ENCODE measurements at places on chromosomes 6 and 20.
A peak's percentile ranks its signal among the peaks of the same experiment; 100 is the strongest.

DNA sequence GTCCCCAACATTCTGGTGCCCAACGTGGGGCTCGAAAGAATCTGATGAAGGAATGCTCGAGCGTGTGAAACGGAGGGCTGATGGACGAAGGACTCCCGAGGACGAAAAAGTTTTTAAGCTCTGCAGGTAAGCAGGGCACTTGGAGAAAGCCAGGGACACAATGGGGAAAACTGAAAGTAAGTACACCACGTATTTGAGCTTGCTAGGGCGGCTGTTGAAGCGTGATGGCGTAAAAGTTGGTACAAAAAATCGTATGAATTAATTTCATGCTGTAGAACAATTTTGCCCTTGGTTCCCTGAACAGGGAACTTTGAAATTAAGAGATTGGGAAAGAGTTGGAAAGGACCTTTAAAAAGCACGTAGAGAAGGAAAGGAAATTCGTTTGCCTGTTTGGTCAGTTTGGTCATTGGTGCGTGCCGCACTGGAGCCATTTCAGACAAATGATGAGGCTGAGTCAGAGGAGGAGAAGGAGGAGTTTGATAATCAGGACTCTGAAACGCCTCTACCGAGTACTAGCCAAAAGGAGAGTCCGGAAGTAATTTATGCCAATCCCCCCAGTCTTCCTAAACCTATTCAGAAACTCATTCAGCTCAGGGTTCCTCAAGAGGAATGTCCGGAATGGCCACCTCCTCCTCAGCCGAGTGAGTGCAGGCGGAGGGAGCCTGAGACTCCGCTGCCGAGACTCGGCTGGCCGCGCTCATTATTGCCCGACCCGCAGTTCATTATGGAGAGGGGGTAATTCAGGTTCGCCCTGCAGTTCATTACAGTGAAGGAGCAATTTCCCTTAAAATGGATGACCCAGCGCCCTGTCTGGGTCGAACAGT lies 59.2 kb upstream of the PRSS16 start:
- DNase-seq = no peak

- no peak for DNase-seq
These were observed 163.6 kb upstream of the CST7 start for GRCh38 chr20:24785141-24786110.

DNA sequence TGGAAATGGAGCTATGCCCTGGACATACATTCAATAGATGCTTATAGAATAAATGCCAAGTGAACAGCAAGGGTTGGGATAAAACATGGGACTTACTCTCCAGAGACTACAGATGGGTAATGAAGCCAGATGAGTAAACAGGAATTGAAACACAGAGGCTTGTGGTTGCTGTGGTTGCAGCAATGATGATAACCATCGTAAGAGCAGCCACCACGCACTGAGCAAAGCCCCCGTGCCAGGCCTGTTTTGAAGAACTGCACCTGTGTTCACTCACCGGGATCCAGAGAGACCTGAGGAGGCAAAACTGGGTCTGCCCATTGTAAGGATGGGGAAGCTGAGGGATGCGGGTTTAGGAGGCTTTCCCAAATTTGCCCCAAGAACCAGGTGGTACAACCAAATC lies 431.1 kb upstream of the CDH4 start:
- no peak for DNase-seq

DNA sequence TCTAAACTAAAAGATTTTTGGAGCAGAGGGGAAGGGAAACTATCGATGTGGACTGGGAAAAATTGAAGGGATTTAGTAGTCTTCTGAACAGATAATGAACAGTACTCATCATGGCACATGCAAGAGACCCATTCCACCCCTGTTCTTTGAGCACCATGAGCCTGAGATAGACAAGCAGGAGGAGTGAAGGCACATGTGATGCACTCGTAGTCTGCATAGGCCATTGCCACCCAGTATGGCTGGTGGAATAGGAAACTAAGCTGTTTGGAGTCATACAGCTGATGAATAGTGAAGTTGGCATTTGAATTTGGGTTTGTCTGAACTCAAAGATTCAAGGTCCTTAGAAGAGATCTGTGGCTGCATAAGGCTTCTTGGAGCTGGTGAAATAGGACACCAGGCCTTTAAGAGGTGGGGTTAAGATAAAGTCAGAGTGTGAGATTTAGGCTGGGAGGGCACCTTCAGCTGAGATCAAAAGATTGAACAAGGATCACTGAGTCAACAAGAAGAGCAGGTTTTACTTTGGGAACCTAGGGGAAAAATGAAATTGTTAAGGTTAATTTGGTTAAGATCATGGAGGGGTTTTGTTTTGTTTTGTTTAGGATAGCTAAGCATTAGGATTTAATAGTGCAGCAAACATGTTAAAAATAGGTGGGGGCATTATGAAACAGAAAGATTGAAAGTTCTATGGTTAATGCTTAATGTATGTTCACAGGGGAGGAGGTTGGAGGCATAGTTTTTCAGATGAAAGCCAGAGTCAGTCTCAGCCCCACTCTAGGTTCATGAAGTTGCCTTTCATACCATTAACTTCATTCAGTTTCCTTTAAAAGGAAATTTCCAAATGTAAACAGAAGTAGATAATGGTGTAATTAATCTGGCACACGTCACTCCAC lies 148.8 kb downstream of the ARID1B start:
- no peak for DNase-seq

- DNase-seq = no peak
These were observed 16.7 kb downstream of the KAT14 start for GRCh38 chr20:18154342-18154741.

GRCh38 chr6:93962566-93962965 lies 543.2 kb upstream of the EPHA7 start:
- no peak for DNase-seq

GRCh38 chr20:9087531-9088217 lies 18.8 kb downstream of the PLCB4 start:
- DNase-seq = no peak

DNA sequence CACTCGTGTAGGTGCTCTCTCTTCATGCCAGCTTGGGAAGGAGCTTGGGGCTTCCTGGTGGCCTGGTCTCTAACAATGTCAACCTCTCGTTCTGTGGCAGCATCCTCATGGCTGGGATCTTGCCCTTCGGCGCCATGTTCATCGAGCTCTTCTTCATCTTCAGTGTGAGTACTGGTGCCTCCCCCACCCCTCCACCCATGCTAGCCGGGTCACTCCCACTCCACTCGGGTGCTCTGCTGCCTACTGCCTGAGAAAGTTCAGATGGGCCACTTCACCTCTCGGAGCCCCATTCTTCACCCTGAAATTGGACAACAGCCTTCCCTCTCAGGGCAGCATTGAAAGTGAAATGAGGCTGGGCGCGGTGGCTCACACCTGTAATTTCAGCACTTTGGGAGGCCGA lies 48.8 kb downstream of the TM9SF4 start:
- DNase-seq = no peak

- no peak for DNase-seq
These were observed 45.3 kb upstream of the SMIM8 start for GRCh38 chr6:87277123-87277522.

- DNase-seq = no peak
These were observed 739 bp downstream of the B3GAT2 start for GRCh38 chr6:70956191-70956450.

GRCh38 chr6:27059621-27060425 lies 187.7 kb upstream of the PRSS16 start:
- DNase-seq = peak; percentile 77

DNA sequence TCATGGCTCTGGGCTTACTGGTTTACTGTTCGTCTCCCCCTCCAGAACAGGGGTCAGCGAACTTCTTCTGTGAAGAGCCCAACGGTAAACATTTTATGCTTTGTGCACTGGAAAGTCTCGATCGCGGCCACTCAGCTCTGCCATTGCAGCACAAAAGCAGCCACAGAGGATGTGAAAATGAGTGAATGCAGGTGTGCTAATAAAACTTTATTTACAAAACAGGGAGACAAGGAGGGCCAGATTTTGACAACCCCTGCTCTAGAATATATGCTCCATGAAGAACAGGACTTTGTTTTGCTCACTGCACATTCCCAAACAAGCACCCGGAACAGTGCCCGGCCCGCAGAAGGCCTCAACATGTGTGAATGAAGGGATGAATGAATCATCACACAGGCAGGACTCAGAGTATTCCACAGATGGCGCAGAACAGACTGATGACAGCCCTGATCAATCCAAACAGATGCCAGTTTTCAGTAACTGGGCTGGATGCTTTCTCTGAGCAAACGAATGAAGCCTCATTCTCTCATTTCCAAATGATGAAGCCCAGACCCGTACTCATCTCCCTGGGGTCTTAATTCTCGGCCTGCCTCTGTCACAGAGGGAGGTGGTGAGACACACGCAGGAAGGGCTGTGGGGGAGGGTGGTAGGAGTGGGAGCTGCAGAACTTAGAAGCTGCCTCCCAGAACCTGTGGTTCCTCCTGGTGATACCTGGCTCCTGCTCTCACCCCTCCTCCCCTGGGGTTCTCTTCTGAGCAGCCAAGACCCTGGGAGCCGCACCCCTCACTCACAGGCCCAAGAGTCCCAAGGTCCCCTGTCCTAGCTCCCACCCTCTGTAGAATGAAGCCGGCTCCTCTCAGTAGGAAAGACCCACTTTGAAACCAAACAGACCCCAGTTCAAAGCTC lies 196.4 kb downstream of the PREX1 start:
- no peak for DNase-seq

- no peak for DNase-seq
These were observed 576.6 kb upstream of the FLRT3 start for GRCh38 chr20:14913896-14914620.

DNA sequence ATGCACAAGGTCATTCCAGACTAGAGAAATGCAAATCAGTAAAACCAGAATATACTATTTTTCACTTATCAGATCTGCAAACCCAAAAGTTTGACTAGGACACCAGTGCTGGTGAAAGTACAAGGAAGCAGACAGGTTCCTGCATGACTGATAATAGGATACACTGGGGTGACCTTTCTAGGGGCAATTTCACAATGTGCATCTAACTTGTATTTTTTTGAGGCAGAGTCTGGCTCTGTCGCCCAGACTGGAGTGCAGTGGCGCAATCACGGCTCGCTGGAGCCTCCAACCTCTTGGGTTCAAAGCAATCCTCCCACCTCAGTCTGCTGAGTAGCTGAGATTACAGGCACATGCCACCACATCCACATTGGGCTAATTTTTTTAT lies 11.4 kb downstream of the COMMD7 start:
- DNase-seq = no peak

GRCh38 chr6:28903686-28904085 lies 20.1 kb downstream of the TRIM27 start:
- DNase-seq = no peak

GRCh38 chr6:105106260-105106659 lies 73.6 kb downstream of the POPDC3 start:
- no peak for DNase-seq

GRCh38 chr20:13517831-13518230 lies 120.9 kb downstream of the TASP1 start:
- no peak for DNase-seq

DNA sequence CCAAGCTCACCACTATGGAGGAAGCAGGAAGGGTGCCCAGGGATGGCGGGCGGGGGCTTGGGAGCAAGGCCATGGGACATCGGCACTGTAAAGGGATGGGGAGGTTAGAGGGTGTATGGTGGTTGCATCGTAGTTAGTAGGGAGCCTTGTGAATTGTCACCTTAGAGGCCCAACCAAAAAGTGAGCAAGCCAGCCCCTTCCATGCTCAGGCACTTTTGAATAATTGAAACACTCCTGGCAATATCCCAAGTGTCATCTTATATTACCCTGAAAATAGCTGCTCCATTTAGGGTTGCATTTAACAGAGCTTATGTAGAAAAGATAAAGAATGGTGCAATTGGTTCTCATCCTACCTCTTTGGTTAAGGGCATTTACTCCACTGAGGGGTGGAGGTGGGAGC lies 169.2 kb downstream of the SAMD5 start:
- DNase-seq = no peak

DNA sequence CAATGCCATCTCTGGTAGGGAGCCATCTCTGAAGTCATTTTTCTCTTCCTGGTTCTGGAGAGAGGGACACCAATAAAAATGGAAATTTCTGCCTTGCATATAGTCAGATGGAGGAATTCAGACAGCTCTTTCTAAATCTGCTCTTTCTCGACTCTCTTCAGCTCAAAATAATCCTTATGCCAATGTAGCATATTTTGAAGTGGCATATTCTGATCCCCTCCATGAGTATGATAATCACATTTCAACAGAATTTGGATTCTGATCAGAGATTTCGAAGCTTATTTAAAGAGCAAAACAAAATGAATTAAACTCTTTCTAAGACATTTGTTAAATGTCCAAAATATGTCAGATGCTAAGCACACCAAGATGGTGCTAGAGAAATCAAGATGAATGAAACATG lies 267.1 kb upstream of the BTBD3 start:
- no peak for DNase-seq

DNA sequence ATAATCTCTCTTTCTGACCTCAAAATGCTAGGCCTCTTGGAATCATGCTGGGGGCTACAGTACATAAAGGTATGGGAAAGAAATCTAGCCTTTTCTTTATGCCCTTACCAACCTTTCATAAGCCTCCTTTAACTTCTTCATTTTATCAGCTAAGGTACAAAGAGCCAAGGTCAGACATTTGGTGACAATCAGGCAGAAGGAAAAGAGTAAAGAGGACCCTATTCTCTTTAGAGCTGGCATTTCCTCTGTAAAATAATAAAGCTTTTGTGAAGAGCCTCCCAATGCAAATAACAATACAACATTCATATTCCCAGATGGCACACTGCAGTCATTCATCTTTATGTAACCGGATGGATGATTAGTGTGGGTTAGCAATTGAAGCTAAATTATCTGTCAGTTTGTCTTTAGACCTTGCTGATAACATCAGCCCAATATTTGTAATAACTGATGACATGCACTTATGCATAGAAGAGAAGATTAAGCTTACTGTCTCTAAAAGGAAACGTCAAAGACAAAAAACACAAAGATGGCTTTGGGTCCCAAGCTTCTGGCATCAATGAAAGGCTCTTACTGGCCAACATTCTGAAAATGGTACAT lies 163.1 kb downstream of the IBTK start:
- no peak for DNase-seq

GRCh38 chr6:10511477-10511876 lies 9.7 kb upstream of the GCNT2 start:
- DNase-seq = no peak

All from NCI-H2081 treated with DMSO at 0.1 percent for 48 hours (cell line).